ENCODE measurements at places on chromosomes 1 and 21. TPM values are rescaled to one million over a fixed set of nuclear protein-coding genes. Genes with fewer than 3 reads are reported as not detected.

LCE1E gene
- total RNA-seq: not detected

JTB gene
- 121 TPM for total RNA-seq

TMEM54 gene
- total RNA-seq: not detected

COL6A1 gene
- total RNA-seq: 6.0 TPM

NOTCH2 gene
- 61.3 TPM for total RNA-seq

MMEL1 gene
- total RNA-seq: 0.67 TPM

DNA sequence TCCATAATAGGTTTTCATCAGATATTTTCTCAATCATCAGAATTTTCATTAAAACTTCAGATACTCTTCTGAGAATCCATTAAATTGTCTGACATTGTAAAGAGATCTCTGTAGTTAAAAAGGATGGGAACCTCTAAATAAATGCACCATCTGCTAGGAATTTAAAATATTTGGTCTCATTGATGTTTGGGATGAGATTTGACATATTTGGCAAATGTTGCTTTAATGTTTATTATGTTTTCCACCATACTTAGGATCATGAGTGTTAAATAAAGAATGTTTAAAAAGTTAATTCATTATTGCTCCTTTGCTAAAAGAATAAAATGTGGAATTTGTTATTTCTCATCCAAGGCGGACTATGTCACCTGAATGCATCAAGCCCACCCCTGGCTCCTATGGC, 85.5 kb upstream of the VANGL1 start:
- DNase-seq: no peak
- H3K27me3 ChIP-seq: no peaks in the 10 kb centered on the region
- H3K27ac ChIP-seq: no peak overlapping the region
- no peak overlapping the region for H3K4me3 ChIP-seq
- no peaks in the 10 kb centered on the region for H3K36me3 ChIP-seq

GRCh38 chr1:53992085-53992874, 25.7 kb downstream of the LDLRAD1 start:
- no peaks in the 10 kb centered on the region for H3K4me1 ChIP-seq
- H3K4me3 ChIP-seq: no peak overlapping the region
- no peak for DNase-seq
- no peaks in the 10 kb centered on the region for H3K27me3 ChIP-seq
- H3K27ac ChIP-seq: no peak overlapping the region

GRCh38 chr1:243956450-243956849, 94.6 kb upstream of the ZBTB18 start:
- no peak overlapping the region for H3K27ac ChIP-seq
- no peaks in the 10 kb centered on the region for H3K27me3 ChIP-seq
- no peak overlapping the region for H3K4me3 ChIP-seq
- no peaks in the 10 kb centered on the region for H3K36me3 ChIP-seq

DNA sequence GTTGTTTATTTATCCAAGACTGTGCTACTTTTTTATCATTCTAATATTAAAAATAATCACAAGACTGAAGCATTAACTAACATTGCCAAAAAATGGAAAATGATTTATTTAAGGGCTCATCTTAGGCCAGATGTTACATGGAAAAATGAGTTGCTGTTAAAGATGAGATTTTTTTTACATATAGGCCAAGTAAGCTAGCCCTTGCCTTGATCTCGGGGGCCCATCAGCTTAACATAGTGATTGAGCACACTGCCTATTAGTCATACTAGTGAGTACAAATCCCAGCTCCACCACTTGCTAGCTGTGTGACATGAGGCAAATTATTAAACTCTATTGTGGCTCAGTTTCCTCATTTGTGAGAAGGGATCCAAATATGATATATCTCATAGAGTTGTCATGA, 275.9 kb upstream of the SNX7 start:
- no peak for DNase-seq
- H3K27ac ChIP-seq: no peak overlapping the region
- H3K4me3 ChIP-seq: no peak overlapping the region
- peaks cover 30% of the 10 kb centered on the region for H3K4me1 ChIP-seq
- no peaks in the 10 kb centered on the region for H3K27me3 ChIP-seq

DNA sequence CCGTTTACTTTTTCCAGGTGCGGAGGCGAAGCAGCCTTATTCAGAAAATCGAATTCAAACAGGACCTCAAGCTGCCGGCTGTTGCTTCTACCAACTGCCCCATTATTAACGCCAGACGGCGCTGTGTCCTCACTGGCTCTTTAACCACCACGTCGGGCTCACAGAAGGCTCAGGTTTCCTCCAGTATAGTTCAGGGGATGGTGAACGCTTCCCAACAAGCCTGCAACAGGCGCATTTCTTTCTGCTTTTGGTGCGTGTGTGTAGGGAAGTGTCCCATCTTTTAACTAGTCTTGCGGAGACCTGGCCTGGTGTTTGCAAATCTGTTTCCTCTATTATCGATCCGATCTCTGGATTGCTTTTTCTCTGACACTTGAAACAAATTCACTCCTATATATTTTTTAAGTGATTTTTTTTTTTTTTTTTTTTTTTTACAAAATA, 791 bp upstream of the STUM start:
- peaks cover 17% of the 10 kb centered on the region for H3K27me3 ChIP-seq
- H3K36me3 ChIP-seq: no peaks in the 10 kb centered on the region

GRCh38 chr1:24768873-24769605, 23.8 kb downstream of the CLIC4 start:
- no peak overlapping the region for H3K27ac ChIP-seq
- no peak overlapping the region for H3K4me3 ChIP-seq
- no peaks in the 10 kb centered on the region for H3K36me3 ChIP-seq
- no peaks in the 10 kb centered on the region for H3K27me3 ChIP-seq
- DNase-seq: no peak

DNA sequence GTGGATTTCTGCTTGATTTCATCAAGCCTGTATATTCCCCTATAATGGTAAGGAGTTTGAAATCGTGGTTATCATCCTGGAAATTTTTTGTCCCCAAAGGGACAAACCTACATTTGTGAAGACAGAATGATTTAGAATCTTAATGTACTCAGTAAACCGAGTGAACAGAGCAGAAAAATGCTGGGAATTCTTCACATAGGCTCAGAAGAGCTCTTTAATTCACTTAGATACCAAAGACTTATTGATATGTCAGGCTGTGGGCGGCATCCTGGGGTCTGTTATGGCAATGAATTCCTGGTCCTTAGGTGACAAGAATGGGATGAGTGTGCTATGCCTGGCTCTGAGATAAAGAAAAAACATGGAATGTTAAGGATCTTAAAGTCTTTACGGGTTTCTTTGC, 74.9 kb downstream of the ROR1 start:
- no peaks in the 10 kb centered on the region for H3K36me3 ChIP-seq
- H3K4me1 ChIP-seq: no peaks in the 10 kb centered on the region
- no peak overlapping the region for H3K27ac ChIP-seq
- DNase-seq: no peak

DNA sequence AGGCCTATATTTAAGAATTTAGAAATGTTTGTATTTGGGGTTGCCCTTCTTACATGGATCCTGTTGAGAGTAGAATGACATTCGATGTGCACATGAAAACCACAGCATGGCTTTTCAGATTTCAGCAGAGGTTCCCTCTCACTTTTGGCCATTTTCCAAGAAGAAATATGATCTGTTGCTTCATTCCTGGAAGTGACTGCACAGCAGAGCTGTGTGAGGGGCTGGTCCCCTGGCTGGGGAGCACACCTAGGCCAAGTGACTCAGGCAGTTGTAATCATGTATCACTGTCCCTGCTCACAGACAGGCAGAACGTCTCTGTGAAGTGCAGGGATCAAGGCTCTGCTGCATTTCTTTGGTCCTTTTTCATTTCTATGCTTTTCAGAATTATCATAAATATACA, 32.3 kb downstream of the AGT start:
- no peaks in the 10 kb centered on the region for H3K4me1 ChIP-seq
- no peak overlapping the region for H3K27ac ChIP-seq
- peaks cover 54% of the 10 kb centered on the region for H3K36me3 ChIP-seq
- H3K27me3 ChIP-seq: no peaks in the 10 kb centered on the region
- no peak for DNase-seq

- peaks cover 5% of the 10 kb centered on the region for H3K36me3 ChIP-seq
- DNase-seq: no peak
- H3K4me3 ChIP-seq: no peak overlapping the region
- peaks cover 14% of the 10 kb centered on the region for H3K4me1 ChIP-seq
- no peak overlapping the region for H3K27ac ChIP-seq
- no peaks in the 10 kb centered on the region for H3K27me3 ChIP-seq
Observed at GRCh38 chr1:173414539-173415226, 62.5 kb upstream of the PRDX6 start.

DNA sequence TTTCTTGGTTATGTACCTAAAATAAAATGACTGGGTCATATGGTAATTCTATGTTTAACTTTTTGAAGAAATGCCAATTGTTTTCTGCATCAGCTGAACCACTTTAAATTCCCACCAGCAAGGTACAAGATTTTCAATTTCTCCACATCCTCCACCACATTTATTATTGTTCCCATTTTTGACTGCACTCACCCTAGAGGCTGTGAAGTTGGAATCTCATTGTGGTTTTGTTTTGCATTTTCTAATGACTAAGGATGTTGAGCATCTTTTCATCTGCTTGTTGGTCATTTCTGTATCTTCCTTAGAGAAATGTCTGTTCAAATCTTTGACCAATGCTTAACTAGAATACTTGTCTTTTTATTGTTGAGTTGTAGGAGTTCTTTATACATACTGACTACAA, 72.5 kb downstream of the ASTN1 start:
- DNase-seq: no peak
- no peak overlapping the region for H3K27ac ChIP-seq
- H3K36me3 ChIP-seq: no peaks in the 10 kb centered on the region

GRCh38 chr1:20603504-20604464, 14.9 kb downstream of the CDA start:
- no peak overlapping the region for H3K4me3 ChIP-seq
- no peaks in the 10 kb centered on the region for H3K27me3 ChIP-seq
- H3K36me3 ChIP-seq: no peaks in the 10 kb centered on the region
- no peak overlapping the region for H3K27ac ChIP-seq

DNA sequence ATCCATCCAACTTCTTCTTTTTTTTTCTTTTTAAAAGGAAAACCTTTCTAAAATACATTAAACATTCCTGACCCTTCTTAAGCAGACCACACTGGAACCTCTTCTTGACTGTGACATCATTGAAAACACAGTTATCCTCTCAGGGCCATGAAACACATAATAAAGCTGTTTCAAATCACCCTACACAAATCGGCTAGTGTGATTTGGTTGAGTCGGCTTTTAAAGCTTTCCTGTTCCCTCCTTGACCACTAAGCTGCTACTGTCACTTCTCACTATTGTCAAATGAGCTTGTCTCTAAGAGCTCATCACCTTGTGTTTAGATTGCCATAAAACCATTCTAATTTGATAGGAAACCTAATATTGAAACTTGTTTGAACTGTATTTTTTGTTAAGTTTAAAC, 5.9 kb downstream of the USP24 start:
- no peak overlapping the region for H3K4me3 ChIP-seq
- no peaks in the 10 kb centered on the region for H3K36me3 ChIP-seq
- H3K27me3 ChIP-seq: no peaks in the 10 kb centered on the region
- DNase-seq: no peak

- no peak overlapping the region for H3K4me3 ChIP-seq
- H3K27me3 ChIP-seq: no peaks in the 10 kb centered on the region
- H3K36me3 ChIP-seq: no peaks in the 10 kb centered on the region
- DNase-seq: no peak
- no peak overlapping the region for H3K27ac ChIP-seq
Observed at GRCh38 chr1:230079199-230080024, 12.4 kb downstream of the GALNT2 start.

Measured in CD4-positive, alpha-beta memory T cell (primary cell).